Right lung (tissue), 10 donors: ENCODE measurements at places on chromosomes 13 and 19. TPM values are rescaled to one million over a fixed set of nuclear protein-coding genes. Genes with fewer than 3 reads are reported as not detected.
A peak's percentile ranks its signal among the peaks of the same experiment; 100 is the strongest.

SPACA4 gene
- 0.32 TPM for polyA plus RNA-seq

TMEM143 gene
- polyA plus RNA-seq, result 9.1 TPM

ZFP82 gene
- 18.5 TPM for polyA plus RNA-seq

NLRP7 gene
- polyA plus RNA-seq, result not detected

KLC3 gene
- 0.59 TPM for polyA plus RNA-seq

TPTE2 gene
- polyA plus RNA-seq, result 0.20 TPM

NCR1 gene
- polyA plus RNA-seq, result 1.8 TPM

LILRB5 gene
- polyA plus RNA-seq, result 4.8 TPM

ZNF729 gene
- 0.26 TPM for polyA plus RNA-seq

CEACAM8 gene
- 0.29 TPM for polyA plus RNA-seq

DNA sequence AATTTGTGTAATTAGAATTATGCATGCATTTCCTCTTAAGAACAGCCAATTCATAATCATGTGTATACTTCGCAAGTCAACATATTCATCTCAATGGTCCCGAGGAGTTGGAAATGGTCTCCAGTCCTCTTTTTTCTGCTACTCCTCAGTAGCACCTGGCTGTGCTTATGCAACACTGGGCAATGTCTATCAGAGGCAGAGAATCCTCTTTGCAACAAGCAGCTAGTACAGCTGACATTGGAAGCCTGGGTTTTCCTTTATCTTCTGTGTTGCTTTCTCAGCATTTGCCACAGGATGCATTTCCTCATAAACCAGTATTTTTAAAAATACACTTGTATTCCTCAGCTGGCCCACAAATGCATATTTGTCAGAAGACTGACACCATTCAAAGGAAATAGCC lies 405.3 kb upstream of the GPC6 start:
- no peak for DNase-seq

- DNase-seq, result peak; percentile 23
Observed at GRCh38 chr19:31553846-31554215, 204.6 kb upstream of the TSHZ3 start.

DNA sequence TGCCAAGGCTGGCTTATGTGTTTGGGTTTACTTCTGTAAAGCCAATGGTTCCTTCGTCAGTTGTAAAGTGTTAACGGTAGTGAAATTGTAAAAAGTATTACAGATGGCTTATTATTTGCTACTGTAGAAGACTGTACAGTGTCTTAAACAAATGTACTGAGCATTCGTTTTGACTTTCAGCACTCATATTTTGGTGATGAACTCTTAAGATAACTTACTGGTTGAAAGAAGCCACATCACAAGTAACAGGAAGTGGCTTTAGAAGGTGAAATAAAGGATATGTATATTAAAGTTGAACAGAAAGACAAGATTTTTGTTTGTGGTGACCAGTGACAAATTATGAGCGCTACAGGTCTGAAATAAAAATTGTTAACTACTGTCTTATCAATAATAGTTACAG lies 64.2 kb downstream of the URI1 start:
- DNase-seq, result no peak

DNA sequence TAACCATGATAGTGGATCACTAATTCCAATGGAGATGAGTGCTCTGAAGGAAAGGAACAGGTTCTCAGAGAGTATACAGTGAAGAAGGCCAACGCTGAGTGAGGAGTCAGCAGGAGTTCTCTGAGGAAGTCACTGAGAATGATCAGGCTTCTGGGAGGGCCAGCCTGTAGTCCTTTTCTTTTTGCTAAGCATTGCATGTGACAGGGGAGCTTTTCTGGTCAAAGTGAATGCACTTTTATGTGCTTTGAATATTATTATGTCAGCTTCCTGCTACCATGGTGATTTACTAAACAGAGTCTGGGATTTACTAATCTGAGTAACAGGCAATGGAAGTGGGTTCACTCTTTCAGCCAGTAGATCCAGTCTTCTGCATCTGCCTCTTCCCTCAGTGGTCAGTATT lies 81.1 kb upstream of the SERP2 start:
- no peak for DNase-seq

DNA sequence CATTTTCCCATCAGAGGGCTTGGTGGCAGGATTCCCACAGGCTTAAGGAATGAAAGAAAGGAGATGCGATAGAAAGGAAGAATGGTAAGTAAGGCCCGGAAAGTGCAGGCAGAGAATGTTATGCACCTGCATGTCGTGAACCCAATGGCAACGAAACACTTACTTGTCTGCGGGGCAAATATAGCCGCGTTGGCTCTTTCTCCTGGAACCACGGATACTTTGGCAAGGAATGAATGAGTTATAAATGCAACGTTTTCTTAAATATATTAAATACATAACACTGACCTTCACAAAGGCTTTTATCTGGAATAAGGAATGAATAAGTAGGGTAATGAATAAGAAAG lies 192.1 kb downstream of the KATNAL1 start:
- DNase-seq, result no peak

- no peak for DNase-seq
Observed at GRCh38 chr13:37709318-37709717, 110.8 kb upstream of the POSTN start.

DNA sequence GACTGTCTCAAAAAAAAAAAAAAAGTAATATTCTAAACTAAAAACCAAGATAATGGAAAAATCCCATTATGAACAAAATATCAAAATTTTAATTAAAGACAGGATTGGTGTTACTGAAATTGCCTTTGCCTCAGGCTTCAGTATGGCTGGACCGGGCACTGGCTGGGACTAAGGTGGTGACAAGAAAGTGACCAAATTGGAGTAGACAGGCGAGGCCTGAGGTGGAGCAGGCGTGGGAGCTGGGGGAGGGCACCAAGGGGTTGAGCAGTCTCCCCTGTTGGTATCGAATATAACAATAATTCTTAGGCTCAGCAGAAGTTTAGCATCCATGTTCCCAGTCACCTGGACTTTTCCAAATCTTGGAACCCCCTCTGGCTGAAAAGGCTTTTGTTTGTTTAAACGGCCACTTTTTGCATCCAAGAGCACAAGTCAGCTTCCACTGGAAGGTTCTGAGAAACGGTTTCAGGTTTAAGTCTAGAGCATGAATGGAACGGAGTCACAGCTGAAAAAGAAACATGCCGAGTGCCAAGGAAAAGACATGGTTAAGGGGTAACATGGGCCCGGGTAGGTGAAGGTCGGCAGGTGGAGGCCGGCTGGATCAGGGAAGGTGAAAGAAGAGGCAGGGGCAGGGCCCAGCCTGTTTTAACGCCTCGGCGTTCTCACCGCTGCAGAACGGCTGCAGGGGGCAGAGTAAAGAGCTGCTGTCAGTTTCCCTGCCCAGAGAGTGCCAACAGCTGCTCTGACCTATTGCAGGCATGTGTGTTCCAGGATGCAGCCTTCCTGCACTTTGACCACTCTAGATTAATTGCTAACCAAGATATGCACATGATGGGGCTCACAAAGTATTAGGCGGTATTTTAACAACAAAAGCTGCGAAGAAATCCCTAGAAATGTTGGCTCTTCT lies 104.4 kb downstream of the TM9SF2 start:
- no peak for DNase-seq

DNA sequence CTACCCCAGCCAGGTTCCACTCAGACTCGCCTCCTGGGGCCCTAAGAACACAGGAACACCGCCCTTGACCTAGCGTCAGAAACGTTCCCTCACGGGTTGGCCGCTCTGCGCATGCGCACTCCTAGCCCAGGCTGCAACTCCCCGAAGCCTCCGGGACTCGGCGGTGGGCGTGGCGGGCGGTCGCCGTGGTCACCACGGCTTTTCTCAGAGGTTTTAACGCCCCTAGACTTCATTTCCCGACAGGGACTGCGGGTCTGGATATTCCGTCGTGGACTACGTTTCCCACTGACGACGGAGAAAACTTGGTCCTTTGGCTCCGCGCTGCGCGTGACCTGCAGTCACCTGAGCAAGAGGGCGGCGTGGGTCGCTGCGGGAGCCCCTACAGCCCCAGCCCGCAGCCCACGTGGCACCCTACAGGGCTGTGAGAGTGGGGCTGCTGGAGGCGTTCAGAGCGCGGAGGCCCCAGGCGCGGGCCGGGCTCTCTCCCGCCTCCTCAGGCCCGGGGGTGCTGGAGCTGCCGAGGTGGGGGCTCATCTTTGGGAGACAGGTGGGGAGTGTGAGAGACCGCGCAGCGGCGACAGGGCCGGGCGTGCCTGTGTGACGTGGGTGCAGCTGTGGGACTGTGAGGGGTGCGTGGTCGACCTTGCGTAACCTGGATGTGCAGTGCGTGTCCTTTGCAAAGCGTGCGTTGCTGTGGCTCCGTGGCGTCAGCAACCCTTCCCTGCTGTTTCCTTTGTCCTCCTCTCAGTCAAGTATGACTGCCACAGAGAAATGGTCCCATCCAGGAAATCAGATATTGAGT lies 38.0 kb upstream of the ZNF573 start:
- peak; percentile 83 for DNase-seq

- DNase-seq, result no peak
Observed at GRCh38 chr19:10808937-10809649, 26.9 kb downstream of the TMED1 start.

DNA sequence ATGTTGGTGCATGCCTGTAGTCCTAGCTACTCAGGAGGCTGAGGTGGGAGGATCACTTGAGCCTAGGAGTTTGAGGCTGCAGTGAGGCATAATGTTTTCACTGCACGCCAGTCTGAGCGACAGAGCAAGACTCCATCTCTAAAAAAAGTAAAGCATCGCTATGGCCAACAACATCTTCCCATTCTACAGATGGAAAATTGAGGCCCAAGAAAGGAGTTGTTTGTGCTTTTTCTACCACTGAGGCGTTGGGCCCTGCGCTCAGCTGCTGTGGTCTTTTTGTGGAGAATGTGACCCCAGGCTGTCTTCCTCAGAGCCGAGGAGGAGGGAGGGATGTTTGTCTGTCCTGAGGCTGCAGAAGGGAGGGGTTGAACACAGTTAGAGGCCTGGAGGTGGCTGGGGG lies 485 bp upstream of the C5AR2 start:
- no peak for DNase-seq

DNA sequence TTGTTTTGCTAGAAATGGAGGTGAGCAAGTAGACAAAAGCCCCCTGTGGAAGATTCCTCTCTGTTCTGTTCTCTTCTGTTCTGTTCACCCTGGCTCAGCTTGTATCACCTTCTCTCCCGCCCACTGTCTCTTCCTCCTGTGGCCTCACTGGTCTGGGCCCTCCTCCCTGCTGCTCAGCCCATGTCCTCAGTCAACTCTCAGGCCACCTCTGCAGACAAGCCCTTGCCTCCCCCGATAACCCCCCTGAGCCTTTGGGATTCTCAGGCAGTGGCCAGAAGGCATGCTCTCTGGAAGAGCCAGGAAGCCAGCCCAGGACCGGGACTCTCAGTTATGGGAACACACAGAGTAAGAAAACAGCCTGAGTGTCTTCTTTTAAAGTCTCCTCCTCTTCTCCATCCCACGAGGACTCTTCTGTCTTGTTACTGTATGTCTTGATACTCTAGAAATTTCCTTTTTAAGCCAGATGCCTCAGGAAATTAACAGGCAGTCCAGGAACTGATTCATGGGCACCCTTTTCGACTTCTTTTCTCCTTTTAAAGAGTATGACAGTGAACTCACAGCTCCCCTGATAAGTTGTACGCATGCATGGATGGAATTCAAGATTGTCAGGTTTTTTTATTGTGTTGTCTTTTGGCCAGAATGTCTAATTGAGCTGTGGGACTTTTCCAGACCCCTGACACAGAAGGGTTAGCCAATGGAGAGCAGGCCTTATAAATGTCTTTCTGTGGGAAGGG lies 33.7 kb downstream of the SHISA2 start:
- DNase-seq, result no peak

DNA sequence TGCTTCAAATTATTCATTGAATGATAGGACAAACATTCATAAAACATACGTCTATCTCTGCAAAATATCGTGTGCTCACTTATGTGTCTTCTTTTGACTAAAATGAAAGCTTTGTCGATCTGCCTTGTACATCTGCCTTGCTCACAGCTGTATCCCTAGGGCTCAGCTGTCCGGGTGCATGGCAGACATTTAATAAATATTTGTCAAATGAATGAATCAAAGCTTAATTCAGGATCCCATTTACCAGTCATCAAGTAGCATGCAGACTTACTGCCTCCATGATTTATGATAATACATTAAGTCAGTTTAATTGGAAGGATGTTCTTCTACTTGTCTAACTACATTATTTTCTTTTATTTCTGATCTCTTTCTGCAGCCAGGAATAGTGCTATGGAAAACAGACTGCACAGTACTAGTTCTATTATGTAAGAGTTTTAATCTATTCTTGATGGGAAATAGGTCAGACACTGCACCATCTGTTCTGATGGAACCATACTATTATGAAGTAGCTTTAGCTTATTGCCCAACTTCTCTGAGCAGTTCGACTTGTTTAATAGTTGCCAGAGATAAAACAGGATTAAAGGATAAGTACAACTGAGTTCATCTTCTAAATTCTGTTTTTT lies 13.2 kb downstream of the SLC46A3 start:
- DNase-seq, result peak; percentile 56

GRCh38 chr19:35425682-35426081 lies 22.4 kb upstream of the FFAR2 start:
- no peak for DNase-seq

DNA sequence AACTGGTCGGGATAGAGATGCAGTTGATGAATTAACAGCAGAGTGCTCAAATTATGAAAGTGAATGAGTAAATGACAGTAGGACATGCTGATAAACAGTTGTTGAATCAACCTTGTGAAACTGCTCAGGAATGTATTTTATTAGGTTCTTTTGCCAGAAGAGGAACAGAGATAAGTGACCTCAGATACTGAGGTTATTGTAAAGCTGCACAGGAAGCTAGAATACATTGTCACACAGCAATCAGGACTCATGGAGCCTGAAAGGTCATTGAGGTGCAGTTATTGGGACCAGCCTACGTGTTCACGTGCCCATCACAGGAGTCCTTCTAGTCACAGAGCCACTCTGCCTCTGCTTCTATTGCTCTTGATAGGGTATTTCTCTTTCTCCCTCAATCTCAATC lies 47.5 kb upstream of the MED4 start:
- no peak for DNase-seq

- no peak for DNase-seq
Observed at GRCh38 chr13:98959291-98959690, 18.6 kb downstream of the DOCK9 start.

DNA sequence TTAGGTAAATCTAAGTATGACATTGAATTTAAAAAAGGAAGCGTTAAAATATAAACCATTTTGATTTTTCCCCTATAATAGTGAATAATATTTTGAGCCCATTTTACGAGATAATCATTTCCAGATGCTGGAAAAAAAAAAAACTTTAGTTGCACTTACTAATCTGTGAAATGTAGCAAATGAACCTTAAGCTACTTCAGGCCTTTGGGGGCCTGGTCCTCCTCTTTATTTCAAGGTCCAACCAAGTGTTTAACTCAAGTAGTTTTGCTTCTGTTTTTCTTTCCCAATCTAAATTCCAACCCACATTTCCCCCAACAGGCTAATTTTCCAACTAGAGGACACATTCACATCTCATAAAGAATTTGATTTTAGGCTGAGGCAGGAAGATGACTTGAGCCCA lies 101.2 kb downstream of the TNFRSF19 start:
- DNase-seq, result no peak

- DNase-seq, result no peak
Observed at GRCh38 chr19:13401388-13401787, 104.9 kb downstream of the CACNA1A start.

- DNase-seq, result no peak
Observed at GRCh38 chr13:108534728-108535127, 94.7 kb upstream of the MYO16 start.
